ENCODE measurements at places on chromosomes 13 and 19.

DNA sequence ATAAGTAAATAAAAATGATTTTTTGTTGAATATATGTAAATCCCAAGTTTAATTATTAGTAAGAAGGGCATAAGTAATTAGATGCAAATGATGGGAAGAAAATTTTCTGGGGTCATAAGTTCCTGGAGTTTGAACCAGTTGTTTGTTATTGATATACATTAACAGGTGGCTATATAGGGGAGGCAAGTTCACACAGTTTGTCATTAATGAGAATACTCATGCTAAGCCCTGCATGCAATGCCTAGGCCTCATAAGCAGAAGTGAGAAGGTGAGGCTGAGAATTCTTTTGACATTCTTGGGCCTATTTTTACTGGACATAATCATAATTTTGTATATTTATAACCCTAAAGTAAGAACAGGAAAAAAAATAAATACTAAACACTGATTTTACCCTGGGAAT, 1210.7 kb upstream of the PCDH9 start:
- no peak for DNase-seq

DNA sequence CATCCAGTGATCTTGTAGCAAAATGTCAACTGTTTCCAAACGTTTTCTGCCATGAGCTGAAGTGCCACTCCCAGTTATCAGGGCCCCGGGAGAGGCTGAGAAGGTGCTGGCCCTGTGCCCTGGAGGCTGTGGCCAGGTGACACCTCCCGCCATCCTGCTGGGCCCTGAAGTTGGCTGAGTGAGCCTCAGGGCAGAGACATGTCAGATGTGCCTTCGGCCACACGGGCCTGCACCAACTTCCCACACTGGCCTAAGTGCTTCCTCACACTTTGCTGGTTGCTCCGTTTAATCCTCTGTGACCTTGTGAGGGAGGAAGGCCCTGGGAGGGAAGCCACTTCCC, 4.8 kb downstream of the ADPRHL1 start:
- no peak for DNase-seq

DNA sequence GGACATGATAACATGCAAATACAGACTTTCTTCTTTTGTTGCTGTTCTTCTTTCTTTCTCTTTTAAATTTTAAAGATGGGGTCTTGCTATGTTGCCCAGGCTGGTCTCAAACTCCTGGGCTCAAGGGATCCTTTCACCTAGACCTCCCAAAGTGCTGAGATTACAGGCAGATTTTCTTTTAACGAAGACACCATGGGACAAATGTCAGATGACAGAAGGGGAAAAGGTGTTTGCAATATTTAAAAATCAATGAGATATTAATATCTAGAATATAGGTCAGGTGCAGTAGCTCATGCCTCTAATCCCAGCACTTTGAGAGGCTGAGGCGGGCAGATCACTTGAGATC, 3.7 kb upstream of the RYR1 start:
- DNase-seq: no peak

DNA sequence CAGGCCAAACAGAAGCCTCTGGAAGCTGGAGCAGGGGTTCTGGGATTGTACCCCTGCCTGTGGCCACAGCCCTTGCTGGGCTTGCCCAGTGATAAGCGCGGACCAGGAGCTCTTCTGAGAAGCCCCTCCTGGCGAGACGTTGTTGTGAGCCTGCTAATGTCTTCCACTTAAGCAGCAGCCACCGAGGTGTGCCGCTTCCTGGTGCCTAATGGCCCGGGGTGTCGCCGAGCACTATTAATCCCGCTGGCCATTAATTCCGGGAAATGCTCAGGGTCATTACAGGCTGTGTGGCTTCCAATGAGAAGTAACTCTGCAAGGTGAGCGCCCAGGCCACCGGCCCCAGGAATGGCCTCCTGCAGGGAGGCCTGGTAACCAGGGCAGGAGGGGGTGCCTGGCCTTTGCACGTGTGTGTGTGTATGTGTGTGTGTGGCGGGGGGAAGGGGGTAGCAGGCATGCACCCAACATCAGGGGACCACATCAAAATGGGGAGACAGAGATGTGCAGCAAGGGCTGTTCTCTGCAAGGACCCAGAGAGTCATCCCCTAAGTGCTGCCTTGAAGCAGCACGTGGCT, 175.0 kb downstream of the URI1 start:
- DNase-seq: no peak

GRCh38 chr19:51567583-51567982, 3.5 kb upstream of the ZNF175 start:
- no peak for DNase-seq

DNA sequence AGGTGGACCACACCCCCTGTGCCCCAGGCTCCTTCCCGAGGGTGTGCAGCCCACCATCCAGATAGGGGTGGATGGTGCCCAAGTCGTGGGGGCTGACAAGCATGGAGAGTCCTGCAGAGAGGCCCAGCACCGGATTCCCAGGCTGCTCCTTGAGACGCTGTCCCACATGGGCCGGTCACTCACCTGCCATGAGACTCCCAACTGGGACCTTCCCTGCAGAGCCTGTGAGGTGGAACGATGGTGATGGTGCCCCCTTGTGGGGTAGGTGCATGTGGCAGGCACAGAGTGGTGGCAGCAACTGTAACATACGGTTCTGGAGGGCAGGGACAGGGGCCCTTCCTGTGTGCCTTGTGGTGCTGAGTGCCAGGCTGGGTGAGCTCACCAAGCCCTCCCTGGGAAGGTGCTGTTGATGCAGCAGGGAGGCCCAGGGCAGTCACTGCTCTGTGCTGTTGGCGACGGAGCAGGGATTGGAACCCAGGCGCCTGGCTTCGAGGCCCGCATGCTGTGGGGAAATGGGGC, 33.1 kb downstream of the PPP1R37 start:
- peak; percentile 45 for DNase-seq

DNA sequence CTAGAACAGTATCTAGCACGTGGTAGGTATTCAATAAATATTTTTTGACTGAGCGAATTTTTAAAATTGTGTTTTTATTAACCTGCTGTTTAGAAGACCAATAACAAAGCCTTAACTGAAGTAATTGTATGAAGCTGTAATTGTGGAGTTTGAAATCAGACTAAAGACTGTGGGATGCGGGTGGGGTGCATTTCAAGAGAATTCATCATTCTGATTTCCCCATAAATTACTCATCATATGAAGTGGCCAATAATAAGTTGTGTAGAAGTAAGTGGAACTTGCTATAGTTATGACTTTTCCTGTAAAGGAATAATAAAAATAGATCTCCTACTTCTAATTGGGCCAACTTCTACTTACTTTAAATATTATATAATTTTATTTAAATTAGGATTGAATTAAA, 449.3 kb downstream of the PCDH9 start:
- DNase-seq: no peak

- DNase-seq: no peak
These were observed 8.7 kb upstream of the INSL3 start for GRCh38 chr19:17829855-17830566.

DNA sequence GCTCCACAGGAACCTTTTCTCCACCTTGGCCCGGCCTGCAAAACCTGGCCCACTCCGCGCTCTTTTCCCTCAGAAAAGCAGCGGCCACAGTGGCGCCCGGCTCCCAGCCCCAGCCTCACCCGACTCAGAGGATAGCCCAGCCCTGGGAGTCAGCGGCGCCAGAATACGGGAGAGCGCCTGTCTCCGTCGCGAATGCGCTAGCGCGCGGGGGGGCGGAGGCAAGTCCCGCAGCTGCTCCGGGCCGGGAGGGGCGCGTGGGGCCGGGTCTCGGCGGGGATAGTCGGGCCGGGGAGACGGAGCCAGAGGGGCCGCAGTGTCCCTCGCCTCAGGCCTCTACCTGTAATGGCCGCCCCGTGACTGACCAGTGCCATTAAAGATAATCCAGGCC, at the start of gene ZFP30:
Gene ZFP30, minus strand, starts transcription at position 165 of the 388 bp plus-strand sequence. CDS start 7,643 bp downstream, outside the sequence.
- DNase-seq: peak; percentile 62

GRCh38 chr13:78596399-78596735, 7.0 kb downstream of the POU4F1 start:
- DNase-seq: no peak

- no peak for DNase-seq
These were observed 859 bp downstream of the ZNF433 start for GRCh38 chr19:12034620-12035019.

DNA sequence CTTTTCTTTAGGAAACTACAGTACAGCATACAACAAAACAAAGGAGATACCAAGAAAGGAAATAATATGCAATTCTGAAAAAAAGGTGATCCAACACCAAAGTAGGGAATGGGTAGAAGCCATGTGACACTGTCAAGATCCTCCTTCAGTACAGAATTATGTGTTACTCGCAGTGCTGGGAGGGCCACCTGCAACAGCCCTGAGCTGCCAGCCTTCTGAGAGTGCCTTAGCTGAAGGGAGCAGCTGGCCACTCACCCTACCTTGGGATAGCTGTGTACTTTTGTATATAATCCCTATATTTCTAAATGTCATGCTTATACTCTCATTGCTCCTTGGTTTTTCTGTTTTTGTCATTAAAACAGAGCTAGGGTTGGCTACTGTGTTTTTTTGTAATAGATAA, 1518.2 kb upstream of the PCDH20 start:
- no peak for DNase-seq

DNA sequence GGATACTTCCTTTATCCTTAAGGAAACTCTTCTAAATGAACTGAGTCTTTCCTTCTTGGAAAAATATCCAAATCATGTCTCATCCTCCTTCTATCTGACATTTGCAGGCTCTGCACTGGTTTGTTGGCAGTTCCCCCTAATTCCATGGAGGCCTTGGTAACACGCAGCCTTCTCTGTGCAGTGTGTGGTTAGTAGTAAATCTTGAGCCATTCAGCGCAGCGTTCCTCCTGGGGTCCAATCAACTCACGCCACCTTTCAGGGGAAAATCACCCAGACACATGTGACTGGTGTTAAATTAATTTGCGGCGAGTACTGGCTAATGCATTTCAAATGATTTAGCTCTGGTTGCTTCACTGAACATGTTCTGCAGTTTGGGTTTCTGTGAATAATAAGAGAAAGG, 21.0 kb upstream of the CBY2 start:
- no peak for DNase-seq

- no peak for DNase-seq
These were observed 41.2 kb downstream of the BRD4 start for GRCh38 chr19:15291089-15291488.

- no peak for DNase-seq
These were observed 235.6 kb upstream of the SOX21 start for GRCh38 chr13:94947965-94948371.

DNA sequence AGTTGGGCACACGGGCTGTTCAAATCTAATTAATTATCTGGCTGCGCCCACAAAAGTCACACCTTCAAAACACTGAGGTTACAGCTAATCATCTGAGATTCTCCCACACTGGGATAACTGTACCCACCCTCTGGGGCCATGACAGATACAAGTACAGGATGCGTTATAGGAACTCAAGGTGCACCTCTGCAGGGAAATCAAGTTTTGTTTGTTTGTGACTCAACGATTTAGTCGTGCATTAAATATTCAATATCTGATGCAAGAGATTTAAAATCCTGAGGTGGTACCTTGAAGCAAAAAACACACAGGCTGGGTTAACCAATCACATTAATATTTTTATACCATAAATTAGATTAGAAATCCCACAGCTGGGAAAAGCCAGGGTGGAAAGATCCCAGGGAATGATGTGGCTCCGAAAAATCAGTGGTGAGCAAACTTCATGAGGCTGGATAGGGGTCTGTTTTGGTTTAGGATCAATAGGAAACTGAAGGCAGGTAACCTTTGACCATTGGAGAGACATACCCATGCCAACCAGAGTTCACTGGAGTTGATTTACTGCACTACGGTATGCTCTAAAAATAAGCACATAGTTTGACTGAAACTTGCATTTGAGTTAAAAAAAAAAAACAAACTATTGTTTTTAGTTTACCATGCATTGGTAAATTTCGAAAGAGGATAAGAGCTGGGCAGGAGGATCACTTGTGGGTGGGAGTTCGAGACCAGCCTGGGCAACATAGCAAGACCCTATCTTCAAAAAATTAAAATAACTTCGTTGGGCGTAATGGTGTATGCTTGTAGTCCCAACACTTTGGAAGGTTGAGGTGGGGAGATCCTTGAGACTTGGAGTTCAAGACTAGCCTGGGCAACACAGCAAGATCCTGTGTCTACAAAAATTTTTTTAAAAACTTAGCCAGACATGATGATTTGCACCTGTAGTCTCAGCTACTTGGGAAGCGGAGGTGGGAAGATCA, 23.9 kb upstream of the CEBPG start:
- DNase-seq: no peak

- no peak for DNase-seq
These were observed 62.7 kb downstream of the SIPA1L3 start for GRCh38 chr19:37969695-37970094.

DNA sequence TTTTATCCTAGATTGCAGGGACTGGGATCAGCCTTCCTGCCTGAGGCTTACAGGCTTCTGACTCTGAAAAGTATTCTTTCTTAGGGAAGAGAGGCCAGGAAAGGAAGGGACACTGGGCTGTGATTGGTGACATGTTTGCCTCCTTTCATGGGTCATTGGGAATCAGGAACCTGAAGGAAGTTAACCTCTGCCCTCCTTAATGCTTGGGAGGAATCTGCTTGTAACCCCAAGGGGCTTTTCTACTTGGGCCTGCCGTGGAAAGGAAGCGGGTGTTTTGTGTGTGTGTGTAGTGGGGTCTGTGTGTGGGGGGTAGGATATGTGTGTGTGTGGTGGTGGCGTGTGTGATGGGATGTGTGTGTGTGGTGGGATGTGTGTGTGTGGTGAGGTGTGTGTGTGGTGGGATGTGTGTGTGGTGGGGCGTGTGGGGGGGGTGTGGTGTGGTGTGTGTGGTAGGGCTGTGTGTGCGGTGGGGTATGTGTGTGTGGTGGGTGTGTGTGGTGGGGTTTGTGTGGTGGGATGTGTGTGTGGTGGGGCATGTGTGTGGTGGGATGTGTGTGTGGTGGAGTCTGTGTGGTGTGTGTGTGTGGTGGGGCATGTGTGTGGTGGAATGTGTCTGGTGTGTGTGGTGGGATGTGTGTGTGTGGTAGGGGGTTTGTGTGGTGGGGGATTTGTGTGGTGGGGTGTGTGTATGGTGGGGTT, 41.3 kb upstream of the NPAS1 start:
- DNase-seq: no peak

- DNase-seq: no peak
These were observed 88.7 kb upstream of the USP29 start for GRCh38 chr19:57031106-57031505.

- DNase-seq: no peak
These were observed 2801.9 kb downstream of the PCDH9 start for GRCh38 chr13:64428196-64428595.

GRCh38 chr19:10552510-10553053, 8.9 kb downstream of the ATG4D start:
- DNase-seq: no peak

DNA sequence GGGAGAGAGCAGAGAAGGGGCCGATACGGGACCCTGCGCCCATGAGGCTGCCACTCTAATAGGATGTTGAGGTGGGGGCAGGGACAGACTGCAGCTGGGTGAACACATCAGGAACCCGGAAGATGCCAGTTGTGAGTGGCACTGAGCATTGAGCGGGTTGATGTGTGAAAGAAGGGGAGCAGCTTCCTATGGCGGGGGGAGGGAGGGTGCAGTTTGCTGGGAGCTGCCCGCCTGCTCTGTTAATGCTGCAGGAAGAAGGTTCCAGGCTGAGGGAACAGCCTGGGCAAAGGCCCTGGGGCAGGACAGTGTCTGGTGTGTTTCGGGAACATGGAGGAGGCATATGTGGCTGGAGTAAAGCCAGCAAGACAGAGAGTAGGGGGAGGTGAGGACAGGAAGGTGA, 29.8 kb downstream of the DNM2 start:
- DNase-seq: no peak
